ENCODE measurements at places on chromosomes 6 and 20.

DNA sequence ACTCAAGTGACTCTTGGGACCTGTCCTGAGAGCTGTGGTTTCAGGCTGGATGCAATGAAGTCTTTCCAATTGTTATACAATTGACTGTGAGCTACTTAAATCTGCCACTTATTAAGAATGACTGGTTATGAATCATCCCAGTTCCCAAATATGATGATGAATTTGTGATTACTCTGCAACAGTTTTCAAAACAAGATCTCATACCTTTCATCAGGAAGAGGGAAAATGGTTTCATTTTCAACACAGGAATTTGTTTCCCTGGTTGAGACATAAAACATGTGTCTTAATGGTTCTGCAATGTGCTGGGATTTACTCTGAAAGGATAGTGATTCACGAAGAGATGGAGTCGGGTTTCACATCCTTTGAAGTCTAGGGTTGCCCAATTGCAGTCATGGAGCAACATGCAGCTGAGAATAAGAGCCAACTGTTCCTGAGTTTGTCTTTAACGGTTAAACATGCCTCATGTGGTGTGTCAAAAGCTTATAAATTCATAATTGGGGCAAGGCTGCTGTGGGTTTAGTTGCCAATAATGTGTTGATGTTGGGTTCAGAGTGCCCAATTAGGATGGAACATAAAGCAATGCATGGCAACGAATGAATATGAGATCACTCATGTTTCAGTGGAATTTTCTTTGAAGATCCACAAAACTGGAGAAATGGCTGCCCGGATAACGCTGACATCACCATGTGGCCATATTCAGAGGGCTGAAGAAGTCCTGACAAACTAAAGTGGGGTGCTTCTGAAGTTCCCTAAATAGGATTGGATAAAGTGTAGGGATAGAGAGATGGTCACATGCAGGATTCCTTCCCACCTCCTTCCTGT lies 41.0 kb downstream of the CYP24A1 start:
- DNase-seq: no peak

- no peak for DNase-seq
These were observed 30.8 kb upstream of the CEP162 start for GRCh38 chr6:84258268-84258667.

DNA sequence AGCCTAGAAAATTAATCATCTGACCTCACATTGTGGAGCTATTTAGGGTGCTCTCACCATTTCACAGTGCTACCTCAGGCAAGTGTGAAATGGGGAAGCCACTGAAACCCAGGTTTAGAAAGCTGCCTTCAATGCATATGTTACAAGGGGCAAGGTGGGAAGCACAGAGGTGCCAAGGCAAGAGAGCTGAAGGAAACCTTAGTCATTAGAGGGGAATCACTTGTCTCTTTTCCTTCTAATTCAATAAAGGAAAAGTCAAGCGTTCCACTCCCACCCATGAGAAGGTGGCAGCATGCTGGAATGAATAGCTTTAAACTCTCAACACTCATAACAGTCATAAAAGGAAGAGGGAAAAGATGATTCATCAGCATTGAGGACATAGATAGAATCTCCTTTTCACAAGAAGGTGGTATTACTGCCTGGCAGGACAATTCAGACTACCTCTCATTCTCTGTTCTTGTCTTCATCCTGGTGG lies 251.9 kb upstream of the IRAK1BP1 start:
- peak; percentile 33 for DNase-seq

GRCh38 chr6:116402108-116402937 lies 31.6 kb downstream of the DSE start:
- DNase-seq: no peak

DNA sequence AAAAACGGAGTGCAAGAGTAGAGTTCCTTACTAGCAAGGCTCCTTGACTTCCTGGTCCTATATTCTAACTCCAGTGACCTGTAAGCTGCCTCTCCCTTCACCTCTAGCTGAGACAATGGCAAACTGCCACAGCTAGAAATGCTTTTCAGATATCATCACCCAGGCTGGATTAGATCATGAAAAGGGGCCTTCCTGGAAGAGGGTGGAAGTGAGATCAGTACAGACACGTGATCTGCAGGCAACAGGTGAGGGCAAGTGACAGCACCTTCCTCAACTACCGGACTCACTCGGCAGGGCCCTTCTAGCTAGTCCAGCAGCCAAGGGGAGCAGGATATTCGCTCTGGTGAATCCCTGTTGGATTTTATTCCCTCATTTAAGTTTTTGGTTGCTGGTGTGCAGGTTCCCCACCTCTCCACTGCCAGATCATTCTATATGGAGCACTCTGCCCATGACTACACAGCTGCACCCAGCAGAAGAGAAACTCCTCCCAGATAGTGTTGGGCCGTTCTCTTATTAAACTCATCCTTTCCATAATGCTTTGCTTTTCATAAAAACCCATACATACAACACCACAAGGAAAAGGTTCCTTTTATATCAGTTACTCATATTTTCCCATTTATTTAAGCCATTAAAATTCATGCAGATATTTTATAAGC lies 26.4 kb upstream of the FAM83C start:
- DNase-seq: no peak

- no peak for DNase-seq
These were observed 134.6 kb upstream of the CCN2 start for GRCh38 chr6:132085731-132086130.

- no peak for DNase-seq
These were observed 633 bp downstream of the RPRD1B start for GRCh38 chr20:38034108-38034649.

GRCh38 chr20:63859166-63859699 lies 2.1 kb upstream of the ABHD16B start:
- no peak for DNase-seq

- no peak for DNase-seq
These were observed 93.6 kb upstream of the ADGRF1 start for GRCh38 chr6:47135772-47136171.

DNA sequence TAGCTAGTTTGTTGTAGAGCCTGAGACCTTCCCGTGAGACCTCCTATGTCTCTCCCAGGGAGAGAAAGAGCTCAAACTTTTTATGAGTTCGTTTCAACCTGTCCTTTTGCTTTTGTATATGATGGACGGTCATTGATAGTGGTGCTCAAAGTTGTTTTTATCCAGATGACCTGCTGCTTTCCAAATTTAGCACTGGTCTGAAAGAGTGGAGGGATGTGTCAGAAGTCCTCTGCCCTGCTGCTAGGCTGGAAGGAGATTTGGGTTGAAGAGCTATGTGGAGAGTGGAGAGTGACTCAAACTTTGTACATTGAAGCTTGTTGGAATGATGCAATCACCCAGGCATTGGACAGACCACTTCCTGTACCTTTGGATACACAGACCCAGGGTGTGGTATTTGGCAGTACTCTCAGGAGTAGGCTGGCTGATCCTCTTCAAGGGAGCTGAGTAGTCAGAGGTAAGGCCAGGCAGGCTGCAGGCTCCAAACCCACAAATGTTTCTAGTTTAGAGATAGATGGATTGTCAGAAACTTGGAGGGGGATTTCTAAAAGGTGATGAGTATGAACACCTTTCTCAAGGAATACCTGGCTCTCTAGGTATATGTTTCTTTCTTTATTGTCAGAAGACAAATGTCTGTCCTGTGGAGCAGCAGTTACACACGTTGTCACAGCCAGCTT lies 49.4 kb upstream of the RREB1 start:
- no peak for DNase-seq

- no peak for DNase-seq
These were observed 122.3 kb downstream of the QKI start for GRCh38 chr6:163536770-163537169.

DNA sequence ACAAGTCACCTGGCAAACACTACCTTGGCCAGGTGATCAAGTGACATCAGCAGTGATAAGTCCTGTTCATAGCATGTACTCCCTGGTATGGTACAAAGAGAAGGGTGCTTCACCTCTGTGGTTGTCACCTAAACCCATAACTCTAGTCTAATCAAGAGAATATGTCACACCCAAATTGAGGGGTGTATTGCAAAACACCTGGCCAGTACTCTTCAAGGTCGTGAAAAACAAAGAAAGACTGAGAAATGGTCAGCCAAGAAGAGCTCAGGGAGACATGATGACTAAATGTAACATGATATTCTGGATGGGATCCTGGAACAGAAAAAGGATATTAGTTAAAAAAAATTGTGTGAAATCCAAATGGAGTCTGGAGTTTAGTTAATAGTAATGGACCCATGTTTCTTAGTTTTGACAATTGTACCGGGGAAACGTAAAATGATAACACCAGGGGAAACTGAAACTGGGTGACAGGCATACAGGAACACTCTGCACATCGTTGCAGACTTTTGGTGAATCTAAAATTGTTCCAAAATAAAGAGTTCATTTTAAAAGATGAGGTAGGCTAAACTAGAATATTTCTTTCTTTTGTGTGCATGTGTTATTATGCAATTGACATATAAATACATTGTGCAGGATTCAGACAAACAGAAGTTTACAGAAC lies 262.0 kb downstream of the CDC5L start:
- no peak for DNase-seq

GRCh38 chr6:116047173-116047933 lies 13.3 kb downstream of the FRK start:
- no peak for DNase-seq

GRCh38 chr6:155440398-155441111 lies 15.1 kb downstream of the NOX3 start:
- DNase-seq: no peak

DNA sequence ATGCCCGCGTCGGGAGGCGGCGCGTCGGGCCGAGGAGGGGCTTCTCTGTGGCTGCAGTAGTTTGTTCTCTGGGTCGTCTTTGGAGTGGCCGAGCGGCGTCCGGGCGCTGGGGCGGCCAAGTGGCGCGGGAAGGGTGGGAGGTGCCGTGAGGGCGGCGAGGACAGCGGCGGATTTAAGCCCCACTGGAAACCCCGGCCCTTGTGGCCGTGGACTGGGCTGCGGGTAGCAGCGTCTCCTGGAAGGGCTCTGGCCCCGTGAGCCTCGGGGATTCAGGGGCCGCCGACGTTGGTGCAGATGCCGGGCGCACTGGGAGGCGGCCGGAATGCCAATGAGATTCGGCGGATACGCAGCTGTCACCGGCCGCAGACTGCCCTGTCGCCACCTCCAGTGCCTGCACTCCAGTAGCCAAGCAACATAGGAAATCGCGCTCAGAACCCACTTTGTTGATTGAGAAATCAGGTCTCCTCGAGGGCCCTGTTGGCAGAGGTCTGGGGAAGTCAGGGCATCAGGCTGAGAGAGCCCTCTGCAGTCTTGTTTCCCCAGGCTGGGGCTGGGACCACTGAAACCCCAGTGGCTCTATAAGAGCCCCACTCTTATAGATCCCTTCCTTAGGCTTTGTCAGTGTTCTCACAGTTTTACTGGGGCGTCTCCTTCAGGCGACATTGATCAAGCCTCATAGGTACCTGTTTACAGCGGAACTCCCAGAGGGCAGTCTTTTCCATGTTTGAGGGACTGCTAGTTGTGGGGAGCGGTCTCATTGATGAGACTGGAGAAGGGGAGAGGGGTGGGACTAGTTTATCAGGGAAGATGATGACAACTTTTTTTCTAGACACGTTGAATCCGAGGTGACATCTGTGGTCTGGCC lies 642 bp downstream of the GZF1 start:
- no peak for DNase-seq

DNA sequence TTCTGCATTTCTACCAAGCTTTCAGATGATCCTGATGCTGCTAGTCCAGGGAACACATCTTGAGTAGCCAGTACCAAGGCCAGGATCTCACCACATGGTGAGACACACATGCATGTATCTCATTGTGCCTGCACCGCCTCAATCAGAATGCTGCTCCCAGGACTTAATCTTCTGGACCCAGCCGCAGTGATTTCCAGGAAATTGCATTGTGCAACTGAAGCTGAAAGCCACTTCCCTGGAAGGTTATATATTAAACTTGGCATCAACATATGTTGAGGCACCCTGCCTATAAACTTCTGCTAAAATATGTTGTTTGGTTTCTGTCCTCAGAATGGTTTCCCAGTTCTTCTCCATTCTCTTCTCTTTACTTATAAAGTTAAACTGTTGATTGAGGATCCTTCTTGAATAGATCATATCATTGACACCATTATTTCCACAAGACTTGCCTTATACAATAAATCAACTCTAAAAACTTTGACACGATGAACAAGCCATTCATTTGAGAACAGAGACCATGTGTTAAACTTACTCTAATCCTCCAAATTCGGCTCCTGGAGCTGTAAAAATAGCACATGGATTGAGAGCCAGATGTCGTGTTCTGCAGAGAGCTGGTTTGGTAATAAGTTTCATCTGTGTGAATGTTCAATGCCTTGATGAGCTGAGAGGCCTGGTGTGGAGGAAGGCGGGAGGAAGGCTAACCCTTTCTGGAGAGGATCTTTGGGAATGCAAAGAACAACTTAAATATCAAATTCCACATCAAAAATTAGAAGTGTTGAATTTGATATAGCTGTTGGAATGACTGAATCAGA lies 65.0 kb upstream of the PCSK2 start:
- DNase-seq: no peak

DNA sequence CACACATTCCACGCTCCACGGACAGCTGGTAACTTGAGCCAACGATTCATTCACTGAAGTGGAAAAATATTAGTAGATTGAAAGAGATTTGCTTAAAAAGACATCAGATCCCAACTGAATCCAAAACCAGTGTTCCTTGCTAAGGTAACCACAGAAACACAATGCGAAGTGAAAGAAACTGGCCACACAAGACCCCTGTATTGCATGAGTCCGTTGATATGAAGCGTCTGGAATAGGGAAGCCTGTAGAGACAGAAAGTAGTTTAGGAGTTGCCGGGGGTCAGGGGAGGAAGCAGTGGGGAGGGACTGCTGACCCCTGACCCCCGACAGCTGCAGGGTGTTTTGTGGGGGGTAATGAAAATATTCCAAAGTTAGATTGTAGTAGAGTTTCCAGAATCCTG lies 10.0 kb downstream of the PCK1 start:
- no peak for DNase-seq

DNA sequence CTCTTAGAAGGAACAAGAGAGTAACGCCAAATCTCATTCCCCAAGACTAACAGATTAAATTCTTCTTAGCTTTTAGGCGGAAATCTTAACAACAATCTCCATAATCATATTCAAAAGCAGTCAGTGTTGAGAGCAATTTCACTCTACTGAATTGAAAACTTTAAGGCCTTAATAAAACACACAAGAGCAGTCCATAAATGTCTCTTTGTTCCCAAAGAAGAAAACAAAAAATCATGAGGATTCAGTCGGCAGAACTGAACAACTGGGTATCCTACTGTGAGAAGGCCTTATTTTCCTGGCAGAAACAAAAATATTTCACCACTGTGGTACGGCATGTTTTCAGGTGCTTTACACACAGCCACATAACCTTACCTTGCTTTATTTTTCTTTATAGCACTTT lies 14.4 kb downstream of the ABHD12 start:
- DNase-seq: no peak

DNA sequence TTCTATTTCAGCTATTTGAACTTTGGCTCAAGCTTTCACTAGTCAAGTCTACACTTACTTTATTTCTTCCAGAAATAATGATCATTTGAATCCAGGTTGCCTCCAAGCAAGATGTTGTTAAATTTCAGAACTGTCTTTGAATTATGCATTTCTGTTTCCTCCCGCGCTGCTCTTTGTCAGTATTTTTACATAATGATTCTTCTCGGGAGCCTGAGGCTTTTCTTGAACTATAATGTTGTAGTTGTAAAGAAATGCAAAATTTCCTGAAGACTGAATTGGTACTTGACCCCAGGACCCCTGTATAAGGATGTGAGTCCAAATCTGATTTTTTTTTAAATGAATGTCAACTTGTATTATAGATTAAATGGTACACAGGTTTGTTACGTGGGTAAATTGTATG lies 80.4 kb downstream of the ARMC2 start:
- no peak for DNase-seq

GRCh38 chr20:64156136-64156885 lies 7.9 kb upstream of the MYT1 start:
- DNase-seq: no peak

Data from GM12878 (cell line).